Activated naive CD8-positive, alpha-beta T cell treated with anti-CD3 and anti-CD28 coated beads for 36 hours (primary cell): ENCODE measurements at places on chromosomes 7 and 10. TPM values are rescaled to one million over a fixed set of nuclear protein-coding genes. Genes with fewer than 3 reads are reported as not detected.

DNA sequence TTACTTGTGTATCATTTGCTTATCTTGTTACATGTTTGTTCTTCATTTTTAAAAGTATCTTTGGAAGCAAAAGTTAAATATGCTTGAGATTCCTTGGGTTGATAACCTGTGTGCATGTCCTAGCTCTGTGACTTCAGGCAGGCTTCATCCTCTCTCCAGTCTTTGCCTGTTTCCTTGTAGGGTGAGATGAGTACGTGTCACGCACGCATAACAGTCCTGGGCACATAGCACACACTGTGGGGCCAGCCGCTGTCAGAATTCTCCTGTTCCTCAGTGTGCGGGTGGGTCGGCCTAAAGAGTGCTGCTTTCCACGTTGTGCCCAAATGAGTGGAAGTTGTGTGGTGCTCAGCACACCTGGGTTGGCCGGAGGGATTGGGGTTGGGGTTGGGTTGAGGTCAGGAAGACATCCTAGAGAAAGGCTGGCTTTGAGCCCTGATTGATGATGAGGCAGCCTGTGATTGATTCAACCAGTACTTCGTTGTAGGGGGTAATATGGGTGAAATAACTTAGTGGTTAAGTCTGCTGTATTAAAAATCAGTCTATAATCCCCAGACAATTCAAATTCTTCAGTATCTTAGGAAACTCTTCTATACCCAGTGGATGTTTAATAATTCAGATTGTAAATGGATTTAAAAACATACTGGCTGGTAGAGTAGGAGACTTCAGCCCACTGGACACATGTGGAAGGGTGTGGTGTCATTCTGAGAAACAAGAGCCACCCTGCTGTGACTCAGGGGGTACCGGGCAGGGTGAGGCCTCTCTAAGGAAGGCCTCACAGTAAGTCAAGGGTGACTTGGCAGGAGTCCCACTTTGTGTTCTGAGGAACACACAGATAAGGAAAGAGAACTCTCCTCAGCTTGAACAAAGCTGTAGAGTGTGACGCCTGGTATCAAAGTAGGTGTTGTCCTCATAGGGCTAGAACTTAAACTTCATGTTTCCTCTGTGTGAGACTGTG is 54.8 kb downstream of the DAGLB start:
- DNase-seq, result peak; percentile 21

- no peak for DNase-seq
Measured at GRCh38 chr10:119535305-119535704, 7.2 kb downstream of the RGS10 start.

DNA sequence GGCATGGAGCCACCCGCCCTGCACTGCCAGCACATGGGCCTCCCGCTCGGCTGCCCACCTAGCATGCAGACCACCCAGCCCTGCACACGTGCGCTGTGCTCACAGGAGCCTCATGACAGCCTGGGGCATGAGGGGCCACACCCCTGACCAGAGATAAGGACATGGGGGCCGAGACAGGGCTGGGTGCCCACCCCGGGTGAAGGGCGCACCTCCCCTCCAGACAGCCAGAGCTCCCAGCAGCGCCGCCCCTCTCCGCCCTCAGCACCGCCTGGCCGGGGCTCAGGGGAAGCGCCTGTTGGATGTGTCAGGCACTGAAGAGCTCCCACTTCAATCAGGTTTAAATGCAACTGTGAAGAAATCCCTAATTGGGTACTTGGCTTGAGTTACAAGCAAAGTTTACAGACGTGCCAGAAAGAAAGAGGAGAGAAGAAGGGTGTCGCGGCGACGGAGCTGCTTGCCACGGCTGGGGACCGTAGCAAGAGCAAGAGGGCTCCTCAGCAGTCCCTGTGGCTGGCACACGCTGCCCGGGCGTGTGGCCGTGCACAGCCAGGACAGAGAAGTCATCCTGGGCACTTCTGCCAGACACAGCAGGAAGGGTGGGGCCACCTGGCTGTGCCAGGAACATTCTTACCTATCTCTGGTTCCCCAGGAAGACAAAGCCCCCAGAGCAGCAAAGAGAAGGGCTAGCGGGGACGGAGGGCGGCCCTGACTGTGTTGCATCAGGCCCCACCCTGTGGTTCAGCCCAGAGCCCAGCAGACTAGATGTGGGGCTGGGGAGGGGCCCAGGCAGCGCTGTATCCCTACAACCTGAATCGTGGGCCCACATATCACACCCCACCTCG is 247.4 kb downstream of the ELFN1 start:
- DNase-seq, result no peak

The CPVL gene
- total RNA-seq, result not detected

- no peak for DNase-seq
Measured at GRCh38 chr10:34145715-34146114, 669.4 kb downstream of the PARD3 start.

DNA sequence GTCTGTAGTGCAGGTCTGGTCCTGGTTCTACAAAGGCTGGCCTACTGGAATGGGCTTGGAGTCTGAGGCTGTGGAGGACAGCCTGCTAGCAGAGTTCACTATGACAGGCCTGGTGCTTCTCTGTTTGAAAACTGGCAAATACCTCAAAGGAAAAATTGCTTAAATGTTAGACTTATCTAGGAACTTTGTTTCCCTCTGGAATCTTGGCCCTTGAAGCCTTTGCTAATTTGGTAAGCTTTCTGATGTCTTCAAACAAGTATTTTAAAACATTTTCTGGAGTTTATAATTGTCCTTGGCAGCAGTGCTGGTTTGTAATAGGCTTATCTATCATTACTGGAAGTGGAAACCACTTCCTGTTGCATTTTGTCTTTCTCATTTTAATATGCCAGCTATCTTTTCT is 139.7 kb downstream of the TMEM26 start:
- no peak for DNase-seq

The ZNF425 gene
- 0.98 TPM for total RNA-seq

The CARD11 gene
- total RNA-seq, result 108 TPM

DNA sequence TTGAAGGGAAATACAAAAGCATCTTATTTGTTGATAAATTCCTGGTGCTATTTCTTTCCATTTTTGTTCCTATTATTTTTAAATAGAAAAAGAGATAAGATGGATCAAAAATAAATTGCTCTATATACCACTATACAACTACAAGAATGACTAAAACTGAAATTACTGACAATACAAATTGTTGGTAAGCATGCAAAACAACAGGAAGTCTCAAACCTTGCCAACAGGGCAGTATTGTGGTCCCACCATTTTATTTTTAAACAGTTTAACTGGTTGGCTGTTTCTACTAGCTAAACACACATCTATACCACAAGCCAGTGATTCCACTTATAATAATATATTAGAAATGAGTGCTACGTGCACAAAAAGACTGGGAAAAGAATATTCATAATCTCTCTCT is 213.0 kb downstream of the JAZF1 start:
- no peak for DNase-seq

DNA sequence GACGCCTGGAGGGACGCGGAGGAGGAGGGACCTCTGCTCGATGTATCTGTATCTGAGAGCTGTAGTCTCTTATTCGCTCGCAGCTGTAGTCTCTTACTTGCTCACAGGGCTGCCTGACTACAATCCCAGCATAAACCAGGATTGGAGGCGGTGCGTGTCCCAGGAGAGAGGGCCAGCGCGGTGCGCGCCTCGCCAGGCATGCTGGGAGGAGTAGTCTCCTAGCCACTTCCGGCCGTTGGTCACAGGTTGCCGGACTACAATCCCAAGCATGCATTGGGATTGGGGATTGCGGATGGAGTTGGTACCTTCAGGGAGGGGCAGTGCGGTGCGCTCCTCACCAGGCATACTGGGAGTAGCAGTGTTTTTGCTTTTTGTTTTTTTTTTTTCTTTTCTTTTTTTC is 421.7 kb upstream of the NUPR2 start:
- DNase-seq, result no peak

- DNase-seq, result no peak
Measured at GRCh38 chr7:158585721-158586498, 1.7 kb downstream of the PTPRN2 start.

DNA sequence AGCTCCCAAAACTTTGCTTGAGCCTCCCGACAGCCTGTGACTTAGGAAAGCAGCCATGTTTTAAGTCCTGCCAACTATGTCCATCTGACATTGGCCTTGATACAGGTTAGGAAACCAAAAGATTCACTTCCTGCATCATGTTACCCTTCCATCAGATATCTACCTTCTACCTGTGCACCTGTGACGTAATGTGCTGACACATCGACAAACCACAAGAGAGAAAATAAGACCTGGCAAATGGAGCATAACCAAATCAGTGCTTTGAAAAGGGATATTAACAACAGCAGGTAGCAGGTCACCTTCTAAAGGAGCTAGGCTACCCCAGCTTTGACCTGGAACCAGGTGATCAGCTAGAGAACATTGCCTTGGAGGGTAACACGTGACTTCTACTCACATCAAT is 14.8 kb upstream of the PRR15 start:
- DNase-seq, result no peak

GRCh38 chr10:43598446-43598845 is 7.8 kb upstream of the ZNF485 start:
- no peak for DNase-seq

DNA sequence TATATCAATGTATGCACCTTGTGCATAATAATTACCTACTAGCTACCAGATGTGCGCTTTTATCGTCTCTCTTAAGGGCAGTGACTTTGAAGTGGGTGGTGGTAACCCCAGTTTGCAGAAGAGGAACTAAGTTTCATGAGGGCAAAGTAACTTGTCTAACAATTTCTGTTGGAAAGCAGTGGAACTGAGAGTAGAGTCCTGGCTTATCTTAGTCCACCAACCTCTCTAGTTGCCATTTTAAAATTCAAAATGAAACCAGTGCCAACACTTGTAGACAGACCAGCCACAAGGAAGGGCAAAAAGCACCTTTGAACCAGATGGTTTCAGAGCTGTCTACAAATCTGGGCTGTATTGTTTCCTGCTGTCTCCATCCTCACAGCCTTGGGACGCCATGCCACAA is 32.0 kb upstream of the RBM20 start:
- no peak for DNase-seq

GRCh38 chr7:27606270-27607209 is 56.1 kb downstream of the HIBADH start:
- DNase-seq, result no peak

The SHH gene
- not detected for total RNA-seq

- DNase-seq, result no peak
Measured at GRCh38 chr7:14073988-14074387, 84.5 kb upstream of the ETV1 start.

The CLDN4 gene
- total RNA-seq, result 0.33 TPM

The GLI3 gene
- not detected for total RNA-seq

DNA sequence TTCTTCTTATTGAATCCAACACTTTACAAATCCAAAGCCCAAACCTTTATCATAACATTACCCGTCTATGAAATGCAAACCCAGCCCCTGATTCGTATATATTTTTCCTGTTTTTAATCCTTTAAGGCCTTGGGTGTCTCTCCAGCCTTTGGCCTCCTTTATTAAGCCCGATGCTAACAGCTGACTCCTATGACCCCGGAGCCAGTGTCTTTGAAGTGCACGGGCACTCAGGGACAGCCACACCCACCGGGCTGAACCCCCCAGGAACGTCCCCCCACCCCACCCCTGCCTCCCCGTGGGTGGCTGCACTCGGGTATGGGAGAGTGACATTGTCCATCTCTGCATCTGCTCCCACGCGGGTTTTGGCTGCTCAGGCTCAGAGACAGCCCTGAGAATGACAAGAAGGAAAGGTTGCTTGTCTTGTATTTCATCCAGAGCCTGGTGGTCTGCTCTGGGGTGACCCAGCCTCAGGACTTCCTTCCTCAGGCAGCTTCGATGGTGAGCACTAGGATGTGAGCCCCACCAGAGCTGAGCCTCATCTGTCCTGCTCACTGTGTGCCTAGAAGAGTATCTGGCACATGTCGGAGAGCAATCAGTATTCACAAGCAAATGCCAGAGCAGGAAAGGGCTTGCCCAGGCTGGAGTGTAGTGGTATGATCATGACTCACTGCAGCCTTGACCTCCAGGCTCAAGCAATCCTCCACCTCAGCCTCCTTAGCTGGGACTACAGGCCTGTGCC is 210.4 kb downstream of the SKIDA1 start:
- DNase-seq, result no peak

- DNase-seq, result no peak
Measured at GRCh38 chr10:121628859-121629258, 30.6 kb upstream of the FGFR2 start.

DNA sequence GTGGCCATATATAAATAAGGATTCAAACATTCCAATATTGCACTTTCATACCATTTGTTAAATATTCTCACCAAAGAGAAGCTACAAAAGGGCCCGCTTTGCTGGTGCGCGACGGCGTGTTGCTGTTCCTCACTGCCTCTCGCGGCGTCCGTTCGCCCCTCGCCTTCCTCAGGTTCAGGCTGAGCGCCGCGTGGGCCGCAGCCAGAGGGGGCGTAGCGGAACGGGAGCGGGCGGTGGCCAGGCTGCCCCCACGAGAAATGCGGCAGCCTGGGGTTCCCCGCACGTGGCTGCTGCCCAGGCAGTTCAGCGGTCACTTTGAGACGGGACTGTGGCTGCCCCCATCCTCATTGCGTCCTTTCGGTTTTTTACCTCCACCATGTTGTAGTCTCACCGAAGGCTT is 67.3 kb upstream of the VWDE start:
- DNase-seq, result no peak

- DNase-seq, result peak; percentile 36
Measured at GRCh38 chr7:130350945-130351790, 6.6 kb downstream of the CPA5 start.

- no peak for DNase-seq
Measured at GRCh38 chr7:15820319-15820718, 133.8 kb upstream of the MEOX2 start.

DNA sequence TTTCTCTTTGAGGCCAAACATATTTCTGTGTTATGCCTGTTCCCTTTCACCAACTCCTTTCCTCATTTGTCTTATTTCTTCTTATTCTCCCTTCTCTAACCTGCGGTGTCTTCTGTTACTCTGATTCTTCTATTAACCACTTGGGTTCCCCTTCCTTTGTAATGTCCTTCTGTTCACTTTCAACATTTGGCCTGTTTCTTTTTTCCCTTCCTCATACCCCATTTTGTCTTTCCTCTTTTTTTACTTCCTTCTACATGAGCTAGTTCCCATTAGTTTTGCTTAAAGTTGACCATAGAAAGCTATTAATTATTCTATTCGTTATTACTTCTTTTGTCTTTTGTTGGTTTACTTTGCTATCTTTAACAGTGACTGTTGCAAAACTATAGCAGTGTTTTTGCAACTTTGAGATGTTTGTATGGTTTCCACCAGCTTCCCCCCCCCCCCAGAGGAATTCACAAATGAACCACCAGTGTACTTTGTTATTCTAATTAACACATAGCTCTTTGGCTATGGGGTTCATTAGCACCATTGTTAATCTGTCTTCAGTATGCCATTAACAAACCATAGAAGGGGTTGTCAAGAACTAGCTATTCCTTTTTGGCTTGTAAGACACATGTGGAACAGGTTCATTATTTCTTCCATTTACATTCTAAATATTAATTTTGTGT is 2.9 kb downstream of the LRGUK start:
- no peak for DNase-seq

- no peak for DNase-seq
Measured at GRCh38 chr10:119248184-119248583, 40.8 kb downstream of the GRK5 start.

DNA sequence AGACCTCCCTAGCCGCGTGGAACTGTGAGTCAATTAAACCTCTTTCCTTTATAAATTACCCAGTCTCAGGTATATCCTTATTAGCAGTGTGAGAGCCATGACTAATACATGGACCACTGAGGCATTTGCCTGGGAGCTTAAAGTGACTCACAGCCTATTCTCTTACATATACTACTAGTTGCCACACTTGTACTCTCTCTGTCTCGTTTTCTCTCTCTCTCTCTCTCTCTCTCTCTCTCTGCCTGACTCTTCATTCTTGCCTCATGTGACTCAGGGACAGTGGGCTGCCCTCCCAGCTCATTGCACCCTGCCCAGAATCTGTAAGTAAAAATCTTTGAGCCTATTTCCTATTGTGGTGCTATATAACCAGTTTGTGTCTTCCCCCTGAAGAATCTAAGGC is 238.5 kb upstream of the MAGI2 start:
- peak; percentile 0 for DNase-seq
